ENCODE measurements at places on chromosomes 16 and 17. TPM values are rescaled to one million over a fixed set of nuclear protein-coding genes. Genes with fewer than 3 reads are reported as not detected.

Gene CDH8
- 2.8 TPM for total RNA-seq

Gene TNFRSF13B
- total RNA-seq, result 0.24 TPM

Gene WNT3
- 1.1 TPM for total RNA-seq

Gene FN3K
- 6.6 TPM for total RNA-seq

Gene RPH3AL
- total RNA-seq, result 6.5 TPM

Gene SLC25A10
- total RNA-seq, result 27.9 TPM

Gene HS3ST3B1
- total RNA-seq, result 2.2 TPM

Gene CA5A
- total RNA-seq, result not detected

Gene HEATR9
- total RNA-seq, result not detected

Gene TPSD1
- not detected for total RNA-seq

Gene CTRL
- total RNA-seq, result not detected

Gene MMP28
- total RNA-seq, result 37.8 TPM

Gene DNAAF1
- not detected for total RNA-seq

Gene KRTAP2-2
- not detected for total RNA-seq

Gene RBFOX1
- total RNA-seq, result under 0.01 TPM

Gene DNAH17
- under 0.01 TPM for total RNA-seq

Gene KCNJ18
- not detected for total RNA-seq

Gene CD79B
- total RNA-seq, result not detected

Gene ARHGDIG
- total RNA-seq, result not detected

Gene SMTNL2
- total RNA-seq, result not detected

Gene HOXB6
- total RNA-seq, result 0.21 TPM

Gene KRTAP4-9
- total RNA-seq, result not detected

Gene KRTAP4-3
- not detected for total RNA-seq

Gene EPOP
- 6.0 TPM for total RNA-seq

Gene DOC2A
- total RNA-seq, result 0.72 TPM

Gene WFDC1
- not detected for total RNA-seq

Gene MXRA7
- 164 TPM for total RNA-seq

Data from tracheal epithelial cell (primary cell).